ENCODE measurements at places on chromosomes 4 and X. TPM values are rescaled to one million over a fixed set of nuclear protein-coding genes. Genes with fewer than 3 reads are reported as not detected.

EGFL6 gene
- total RNA-seq: 5.0 TPM

- DNase-seq: no peak
Observed at GRCh38 chr4:84673475-84674240, 90.7 kb downstream of the CDS1 start.

DNA sequence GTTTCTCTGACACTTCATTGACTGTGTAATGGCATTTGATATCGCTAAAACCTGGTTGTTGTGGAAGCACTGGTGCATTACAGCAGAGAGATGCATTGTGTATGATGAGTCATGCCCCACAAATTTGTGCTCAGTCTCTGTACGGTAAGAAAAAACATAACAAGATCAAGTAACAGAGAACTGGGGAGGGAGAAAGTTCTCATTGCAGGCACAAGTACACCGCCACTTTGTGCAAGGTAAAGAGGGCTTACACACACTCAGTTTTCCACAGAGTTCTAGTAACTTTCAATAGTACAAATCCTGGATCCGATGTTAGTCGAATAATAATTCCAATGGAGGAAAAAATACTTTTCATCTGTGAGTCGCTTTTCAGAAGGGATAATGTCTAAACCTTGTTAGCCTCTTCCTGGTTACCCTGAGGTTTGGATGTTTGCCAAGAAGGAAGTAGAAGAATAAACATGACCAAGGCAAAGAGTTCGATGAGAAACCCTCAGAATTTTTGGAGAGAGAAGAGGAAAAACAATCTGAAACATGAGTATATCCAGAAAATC is 512.5 kb upstream of the SLIT2 start:
- no peak for DNase-seq

DNA sequence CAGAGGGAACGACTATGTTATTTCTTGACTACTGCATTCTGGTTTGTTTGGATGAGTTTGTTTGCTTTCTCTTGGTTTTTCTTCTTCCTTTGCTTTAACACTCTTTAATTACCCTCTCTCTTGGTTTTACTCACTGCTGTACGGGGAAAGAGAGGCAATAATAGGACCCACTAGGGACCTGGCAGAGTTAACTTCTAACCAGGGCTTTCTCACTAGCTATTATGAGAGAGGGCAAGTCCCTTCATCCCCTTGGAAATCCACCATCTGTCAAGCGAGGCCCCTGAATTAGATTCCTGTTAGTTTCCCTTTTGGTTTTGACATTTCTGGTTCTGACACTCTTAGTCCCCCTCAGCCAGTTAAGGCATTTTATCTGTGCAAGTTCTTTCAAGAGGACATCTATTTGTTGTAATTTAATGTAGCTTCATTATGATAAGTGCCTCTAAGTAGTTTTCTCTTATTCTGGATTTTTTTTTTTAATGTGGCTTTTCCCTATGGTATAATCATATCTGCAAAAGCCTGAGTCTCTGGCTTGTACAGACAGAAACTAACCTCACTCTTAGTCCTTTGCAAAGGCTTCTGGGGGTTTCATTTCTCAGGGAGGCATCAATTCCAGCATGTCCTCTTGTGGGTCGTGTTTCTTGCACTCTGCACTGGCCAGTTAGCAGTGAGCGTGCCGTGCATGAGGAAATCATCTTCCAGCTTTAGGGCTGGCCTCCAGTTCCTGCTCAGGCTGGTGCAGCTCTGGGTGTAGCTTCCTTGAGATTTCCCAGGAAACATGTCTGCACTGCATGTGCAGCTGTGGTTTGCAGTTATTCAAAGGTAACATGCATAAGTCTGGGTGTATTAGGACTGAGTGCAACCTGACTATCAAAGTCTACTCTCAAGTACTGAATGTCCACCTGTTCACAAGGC is 221.3 kb downstream of the STIM2 start:
- DNase-seq: no peak

- no peak for DNase-seq
Observed at GRCh38 chr4:182695842-182696241, 221.3 kb downstream of the DCTD start.

SEPTIN11 gene
- total RNA-seq: 60.3 TPM

DNA sequence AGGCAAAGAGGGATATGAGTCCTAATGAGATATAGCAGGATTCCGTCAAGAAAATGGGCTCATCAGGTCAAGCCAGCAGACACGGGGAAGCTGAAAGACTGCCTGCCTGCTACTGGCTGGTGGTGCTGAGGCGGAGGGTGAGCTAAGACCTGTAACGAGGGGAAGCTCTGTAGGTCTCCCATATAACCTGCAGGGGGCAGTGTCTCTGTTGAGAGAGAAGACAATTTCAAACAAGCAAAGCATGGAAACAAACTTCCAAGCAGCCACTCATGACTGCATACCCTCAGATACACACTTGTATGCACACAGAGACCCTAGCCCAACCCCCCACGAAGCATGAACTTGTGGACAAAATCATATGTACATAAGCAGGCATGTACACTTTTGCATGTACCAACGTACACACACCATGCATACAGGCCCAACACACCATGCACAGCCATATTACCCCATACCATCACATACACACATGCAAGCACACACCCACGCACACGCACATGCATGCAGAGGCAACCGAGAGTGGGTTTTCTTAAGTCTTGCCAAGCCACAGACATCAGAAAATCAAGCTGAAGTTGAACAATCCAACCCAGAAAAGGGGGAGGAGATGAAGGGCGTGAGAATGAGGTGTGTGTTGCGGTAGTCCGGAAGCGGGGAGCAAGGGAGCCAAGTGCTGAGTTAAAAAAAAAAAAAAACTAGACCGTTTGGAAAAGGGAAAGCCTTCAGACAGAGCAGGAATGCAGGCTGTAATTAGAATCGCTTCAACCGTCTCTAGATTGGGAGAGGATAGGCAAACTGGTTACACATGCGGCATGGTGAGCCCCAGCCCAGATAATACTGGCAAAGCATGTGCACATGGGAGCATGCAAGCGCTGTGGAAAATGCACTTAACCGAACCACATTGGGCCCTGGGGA is 71.0 kb downstream of the PJA1 start:
- no peak for DNase-seq

TMSB15B gene
- 10.2 TPM for total RNA-seq
